ENCODE measurements at places on chromosomes 1 and 21. TPM values are rescaled to one million over a fixed set of nuclear protein-coding genes. Genes with fewer than 3 reads are reported as not detected.

PADI3 gene
- not detected for total RNA-seq

SLC6A17 gene
- 0.45 TPM for total RNA-seq

KCNK2 gene
- total RNA-seq: 0.26 TPM

DNA sequence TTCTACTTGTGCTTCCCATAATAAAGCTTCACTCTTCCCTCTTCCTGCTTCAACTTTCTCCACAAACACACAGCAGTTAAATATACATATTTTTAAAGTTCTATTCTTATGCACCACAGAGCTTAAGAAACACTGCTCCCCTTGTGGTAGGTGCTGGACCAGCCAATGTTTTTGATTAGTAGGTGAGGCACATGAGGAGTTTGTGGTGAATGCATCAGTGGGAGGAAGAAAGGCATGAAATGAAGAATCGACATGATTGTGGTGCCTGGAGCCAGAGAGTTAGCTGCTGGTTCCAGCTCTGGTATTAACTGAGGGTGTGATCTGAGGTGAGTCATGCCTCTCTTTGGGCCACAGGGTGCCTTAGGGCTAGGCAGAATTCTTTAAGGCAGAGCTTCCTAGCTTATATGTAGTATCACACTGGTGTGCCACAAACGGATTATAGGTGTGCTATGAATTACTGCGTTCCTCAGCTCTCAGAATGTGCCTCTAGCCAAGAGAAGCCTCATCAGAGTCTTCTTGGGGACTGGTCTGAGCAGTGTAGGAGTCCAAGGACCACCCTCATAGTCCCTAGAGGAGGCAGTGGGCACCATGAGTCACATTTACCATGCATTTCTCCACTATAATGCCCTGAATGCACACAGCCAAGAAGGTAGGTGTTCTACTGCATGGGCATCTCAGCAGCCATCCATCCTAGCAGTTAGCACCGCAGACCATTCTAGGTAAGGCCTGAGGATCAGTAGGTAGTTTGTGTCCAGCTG, 97.4 kb upstream of the SGIP1 start:
- DNase-seq: no peak

DNA sequence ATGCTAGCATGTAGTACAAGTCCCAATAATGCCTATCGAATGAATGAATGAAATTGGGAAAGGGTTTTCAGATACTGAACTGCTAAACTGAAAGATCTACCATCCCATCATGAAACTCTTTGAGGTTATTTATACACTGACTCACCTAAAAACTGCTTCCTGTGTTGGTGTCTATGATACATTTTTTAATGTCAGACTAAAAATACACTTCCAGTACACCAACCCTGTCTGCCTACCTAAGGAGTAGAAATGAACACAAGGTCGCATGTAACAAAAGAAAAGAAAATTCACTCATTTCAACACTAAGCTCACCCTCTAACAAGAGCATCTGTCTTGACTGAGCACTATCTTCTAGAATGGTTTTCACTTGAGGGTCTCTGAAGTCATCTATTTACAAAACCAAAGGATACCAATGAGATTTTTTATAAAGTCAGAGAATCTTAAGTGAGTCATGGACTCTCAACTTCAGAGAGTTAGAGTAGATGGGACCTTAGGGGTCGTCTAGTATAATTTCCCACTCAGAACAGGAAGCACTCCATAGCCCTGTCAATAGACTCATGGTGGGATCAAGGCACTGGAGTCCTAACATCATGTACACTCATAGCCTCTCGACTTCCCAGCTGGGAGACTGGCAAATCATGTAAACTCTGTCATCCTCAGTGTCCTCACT, 53.4 kb downstream of the WLS start:
- no peak for DNase-seq

DNA sequence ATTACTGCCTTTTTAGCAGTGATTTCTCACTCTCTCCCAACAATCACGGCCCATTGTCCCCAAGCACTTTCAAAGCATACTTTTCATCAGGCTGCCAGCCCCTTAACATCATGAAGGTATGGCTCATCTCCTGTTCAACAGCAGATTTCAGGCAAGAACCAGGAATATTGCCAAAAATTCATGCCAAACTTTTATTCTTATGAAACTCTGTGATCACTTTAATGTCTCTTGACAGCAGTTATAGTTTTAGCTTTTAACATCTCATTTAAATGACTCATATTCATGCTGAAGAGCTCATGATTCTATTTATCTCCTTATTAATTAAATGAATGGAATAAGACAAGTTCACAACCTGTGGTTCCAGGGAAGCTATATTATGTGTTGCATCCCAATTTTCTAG, 235.1 kb downstream of the GRIK1 start:
- DNase-seq: no peak

GRCh38 chr1:41590331-41590730, 105.8 kb upstream of the EDN2 start:
- DNase-seq: no peak

DNA sequence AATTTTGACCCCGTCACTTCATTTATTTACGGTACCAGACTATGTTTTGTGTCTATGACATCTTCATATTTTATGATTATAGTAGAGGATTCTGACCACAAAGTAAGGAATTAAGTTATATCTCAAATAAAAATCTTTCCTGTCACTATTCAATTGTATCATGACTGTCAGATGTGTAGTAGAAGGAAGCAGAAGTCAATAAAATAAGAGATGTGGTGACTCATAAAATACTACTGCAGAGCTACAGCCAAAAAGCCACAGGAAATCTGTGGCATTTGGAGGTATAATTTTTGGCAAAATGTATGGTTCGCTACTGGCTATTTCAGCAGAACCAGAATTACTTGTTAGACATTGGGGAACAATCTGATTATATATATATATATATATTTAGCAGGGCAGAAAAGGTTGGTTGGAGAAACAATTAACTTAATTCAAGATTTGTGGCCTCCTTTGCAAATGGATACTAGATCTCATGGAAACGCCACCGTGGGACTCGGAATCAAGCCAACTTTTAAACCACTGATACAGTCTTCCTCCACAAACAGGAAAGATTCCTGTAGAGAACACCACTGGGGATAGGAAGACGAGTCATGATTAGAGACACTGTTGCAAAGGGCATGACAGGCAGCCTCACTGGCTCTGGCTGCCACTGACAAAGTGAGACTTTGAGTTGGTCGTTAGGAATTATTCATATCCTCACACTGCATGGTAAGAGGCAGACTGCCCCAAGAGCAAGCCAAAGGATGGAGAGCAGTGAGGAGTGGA, 5.1 kb downstream of the FCRL2 start:
- DNase-seq: no peak

DNA sequence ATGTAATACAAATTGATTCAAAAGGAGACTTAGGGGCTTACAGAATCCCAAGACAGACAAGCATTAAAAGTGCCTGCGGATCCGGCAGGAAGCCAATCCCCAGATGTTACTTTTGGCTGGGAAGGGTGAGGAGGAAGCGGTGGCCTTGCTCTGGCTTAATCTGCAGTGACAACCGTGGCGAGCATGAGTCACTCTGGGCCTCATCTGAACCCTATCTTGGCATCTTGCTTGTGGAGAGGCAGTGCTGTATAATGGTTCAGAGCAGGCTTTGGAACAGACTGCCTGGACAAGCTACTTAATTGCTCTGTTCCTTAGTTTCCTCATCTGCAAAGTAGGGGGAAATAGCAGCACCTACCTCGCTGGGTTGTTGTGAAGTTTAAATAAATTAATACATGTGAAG, 74.1 kb downstream of the XCL2 start:
- DNase-seq: peak; percentile 66

GRCh38 chr1:41342774-41343355, 18.4 kb upstream of the FOXO6 start:
- no peak for DNase-seq

DNA sequence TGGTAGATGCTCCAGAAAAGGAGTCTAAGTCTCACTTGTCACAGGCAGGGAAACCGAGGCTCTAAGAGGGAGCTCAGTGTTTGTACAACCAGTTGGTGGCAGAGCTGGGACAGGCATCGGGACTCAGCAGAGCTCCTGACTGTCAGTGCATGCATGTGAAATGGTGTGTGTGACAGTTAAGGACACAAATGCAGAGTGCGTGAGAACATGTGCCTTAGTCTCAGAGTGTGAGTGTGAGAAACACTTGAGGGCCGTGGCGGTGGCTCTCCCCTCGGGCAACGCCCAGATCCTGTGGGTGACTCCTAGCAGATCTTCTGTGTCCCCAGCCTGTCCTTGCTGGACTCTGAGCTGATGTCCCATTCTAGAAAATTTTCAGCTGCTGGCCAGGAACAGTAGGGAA, 362.6 kb downstream of the MATN1 start:
- no peak for DNase-seq

- no peak for DNase-seq
Observed at GRCh38 chr1:37323486-37324377, 150.6 kb upstream of the ZC3H12A start.

DNA sequence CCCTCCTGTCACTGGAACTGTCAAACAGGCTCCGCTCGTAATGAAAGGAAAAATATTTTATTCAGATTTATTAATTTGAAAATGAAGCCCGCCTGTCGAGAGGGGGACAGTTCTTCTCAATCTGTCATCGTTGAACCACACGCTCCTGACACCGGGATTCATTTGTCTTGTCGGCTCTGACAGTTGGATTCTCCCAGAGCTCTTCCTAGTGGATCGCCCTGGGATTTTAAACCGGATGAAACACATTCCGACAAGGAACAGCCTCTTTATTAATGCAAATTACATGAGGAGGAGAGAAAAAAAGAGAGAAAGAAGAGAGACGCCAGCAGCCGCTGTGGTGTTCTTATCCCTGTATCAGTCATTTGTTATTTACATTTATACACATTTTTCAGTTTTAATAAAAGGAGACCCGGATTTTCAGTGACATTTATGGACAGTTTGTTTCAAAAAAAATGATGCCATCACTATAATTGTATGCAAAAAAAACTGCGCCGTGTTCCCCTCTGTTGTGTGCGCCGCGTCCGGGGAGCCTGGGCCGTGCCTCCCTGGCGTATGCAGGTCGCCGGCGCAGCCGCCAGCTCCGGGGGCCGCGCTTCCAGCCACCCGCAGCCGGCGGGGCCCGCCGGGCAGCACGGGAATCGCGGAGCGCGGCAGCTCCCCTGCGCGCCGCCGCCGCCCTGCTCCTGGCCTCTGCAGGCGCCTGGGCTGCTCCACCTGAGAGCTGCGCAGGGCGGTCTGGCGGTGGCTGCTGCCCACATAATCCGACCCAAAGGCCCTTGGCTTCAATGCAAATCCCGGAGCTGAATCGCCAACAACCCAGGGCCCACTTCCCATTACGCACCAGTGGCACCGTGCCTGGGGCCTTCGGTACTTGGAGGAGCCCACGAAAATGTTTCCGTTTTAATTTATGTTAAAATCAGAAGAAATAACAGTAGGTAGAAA, 237.9 kb upstream of the PBX1 start:
- peak; percentile 5 for DNase-seq
